ENCODE measurements at places on chromosomes 13 and 19. TPM values are rescaled to one million over a fixed set of nuclear protein-coding genes. Genes with fewer than 3 reads are reported as not detected.

- DNase-seq, result peak; percentile 63
Measured at GRCh38 chr19:43634506-43634871, 5.2 kb downstream of the CADM4 start.

DNA sequence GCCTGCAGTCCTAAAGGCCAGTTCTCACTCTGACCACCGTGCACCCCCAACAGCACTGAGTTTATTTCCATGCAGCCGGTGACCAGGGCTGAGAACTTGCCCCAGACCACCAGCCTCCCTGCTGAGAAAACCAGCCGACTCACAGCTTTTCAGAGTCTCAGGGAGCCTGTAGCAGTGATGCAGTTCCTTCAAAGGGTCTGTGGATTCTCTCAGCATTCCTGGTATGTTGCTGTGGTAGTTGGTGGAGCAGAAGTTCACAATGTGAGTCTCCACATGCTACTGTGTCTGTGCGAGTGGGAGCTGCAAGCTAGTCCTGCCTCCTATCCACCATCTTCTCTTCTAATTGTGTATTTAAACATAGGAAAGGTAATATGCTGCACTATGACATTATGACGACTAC, 254.9 kb upstream of the KLF12 start:
- no peak for DNase-seq

TMEM255B gene
- total RNA-seq, result 2.9 TPM

- DNase-seq, result no peak
Measured at GRCh38 chr13:86082121-86082520, 282.9 kb upstream of the SLITRK6 start.

DNA sequence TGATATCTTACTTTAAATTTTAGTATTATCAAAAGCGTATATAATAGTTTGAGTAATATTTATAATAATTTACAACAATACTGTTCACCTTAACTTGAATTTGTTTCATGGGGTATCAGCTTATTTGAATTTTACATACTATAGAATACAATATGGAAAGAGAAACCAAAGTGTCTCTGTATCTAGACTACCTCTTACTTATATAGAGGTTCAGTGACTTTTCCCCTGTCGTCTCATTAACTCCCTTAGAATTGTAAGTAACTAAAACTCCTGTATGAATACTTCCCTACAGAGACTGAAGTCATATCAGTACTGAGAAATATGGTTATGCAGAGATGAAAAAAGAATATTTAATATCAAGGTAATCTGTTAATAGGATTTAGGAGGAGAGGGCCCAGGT, 26.8 kb downstream of the COG6 start:
- no peak for DNase-seq

All from stomach (tissue), 19 donors.